AG08396 (cell line): ENCODE measurements at places on chromosomes 12 and 14.

- DNase-seq, result no peak
These were observed 1.6 kb downstream of the GMPR2 start for GRCh38 chr14:24234095-24235005.

DNA sequence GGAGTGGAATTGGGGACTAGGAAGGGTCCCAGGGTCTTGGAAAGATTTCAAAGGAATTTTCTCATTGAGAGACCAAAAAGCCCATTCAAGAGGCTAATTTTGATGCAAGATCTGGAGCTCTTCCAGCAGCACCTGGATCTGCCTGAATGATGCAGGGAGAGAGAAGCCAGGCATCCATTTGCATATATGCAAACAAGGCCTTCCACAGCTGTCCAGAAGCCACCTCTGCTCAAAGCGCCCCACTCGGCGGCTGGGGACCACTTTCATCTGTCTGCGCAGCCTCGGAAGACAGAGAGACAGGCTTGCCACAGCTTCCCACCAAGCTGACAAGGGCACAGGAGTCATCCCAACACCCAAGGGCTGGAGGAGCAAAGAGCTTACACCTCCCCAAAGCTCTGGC is 295.6 kb downstream of the DPF3 start:
- DNase-seq, result no peak

GRCh38 chr14:81235096-81235495 is 14.3 kb upstream of the GTF2A1 start:
- DNase-seq, result no peak

DNA sequence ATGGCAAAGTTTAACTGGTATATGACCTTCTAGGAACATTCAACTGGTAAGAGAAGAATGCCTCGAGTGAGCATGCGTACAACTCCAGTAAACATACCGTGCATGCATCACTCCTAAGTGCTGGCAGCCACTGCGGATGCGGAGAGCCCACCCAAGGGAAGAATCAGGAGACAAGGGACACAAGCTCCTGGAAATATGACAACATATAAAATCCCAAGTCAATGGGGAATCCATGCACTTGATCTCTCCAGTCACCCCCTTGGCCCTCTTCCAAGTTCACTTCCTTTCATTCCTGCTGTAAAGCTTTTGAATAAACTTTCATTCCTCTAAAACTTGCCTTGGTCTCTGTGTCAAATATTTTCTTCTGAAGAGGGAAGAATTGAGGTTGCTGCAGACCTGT is 168.7 kb upstream of the TMCC3 start:
- no peak for DNase-seq

DNA sequence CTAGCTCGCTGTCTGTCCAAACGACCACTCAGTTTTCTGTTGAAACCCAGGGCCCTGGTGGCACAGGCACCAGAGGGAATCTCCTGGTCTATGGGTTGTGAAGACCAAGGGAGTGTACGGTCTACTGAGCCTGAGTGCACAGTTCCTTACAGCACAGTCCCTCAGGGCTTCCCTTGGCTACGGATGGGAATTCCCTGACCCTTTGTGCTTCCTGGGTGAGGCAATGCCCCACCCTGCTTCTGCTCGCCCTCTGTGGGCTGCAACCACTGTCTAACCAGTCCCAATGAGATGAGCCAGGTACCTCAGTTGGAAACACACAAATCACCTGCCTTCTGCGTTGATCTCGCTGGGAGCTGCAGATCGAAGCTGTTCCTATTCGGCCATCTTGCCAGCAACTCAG is 22.6 kb downstream of the GPHN start:
- DNase-seq, result no peak

DNA sequence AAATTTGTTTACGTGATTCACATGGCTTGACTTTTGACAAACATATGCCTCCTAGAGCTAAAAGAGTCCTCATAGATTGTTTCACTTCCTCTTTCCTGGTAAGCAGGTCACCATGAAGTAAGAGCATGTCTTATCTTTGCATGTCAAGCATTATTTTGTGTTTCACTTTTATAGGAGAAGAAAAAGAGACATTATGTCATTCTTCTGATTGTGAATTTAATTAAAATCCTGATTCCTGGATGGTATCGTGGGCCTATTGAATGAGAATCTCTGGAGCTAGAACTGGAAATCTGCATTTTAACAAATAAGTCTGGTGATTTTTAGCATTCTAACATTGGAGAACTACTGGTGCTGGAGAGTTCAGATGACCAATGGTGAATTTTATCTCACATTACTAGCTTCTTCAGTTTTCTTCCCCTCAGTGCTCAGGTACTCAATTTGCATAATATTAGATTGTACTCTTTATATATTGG is 218.6 kb upstream of the ATP2B1 start:
- no peak for DNase-seq
